NCI-H1092 (cell line): ENCODE measurements at places on chromosomes 5 and 9.

GRCh38 chr5:174459832-174460448 is 264.4 kb upstream of the MSX2 start:
- DNase-seq, result no peak

GRCh38 chr9:87063871-87064270 is 116.6 kb upstream of the GAS1 start:
- DNase-seq, result no peak

- no peak for DNase-seq
Observed at GRCh38 chr5:133205204-133205603, 153.4 kb downstream of the HSPA4 start.

DNA sequence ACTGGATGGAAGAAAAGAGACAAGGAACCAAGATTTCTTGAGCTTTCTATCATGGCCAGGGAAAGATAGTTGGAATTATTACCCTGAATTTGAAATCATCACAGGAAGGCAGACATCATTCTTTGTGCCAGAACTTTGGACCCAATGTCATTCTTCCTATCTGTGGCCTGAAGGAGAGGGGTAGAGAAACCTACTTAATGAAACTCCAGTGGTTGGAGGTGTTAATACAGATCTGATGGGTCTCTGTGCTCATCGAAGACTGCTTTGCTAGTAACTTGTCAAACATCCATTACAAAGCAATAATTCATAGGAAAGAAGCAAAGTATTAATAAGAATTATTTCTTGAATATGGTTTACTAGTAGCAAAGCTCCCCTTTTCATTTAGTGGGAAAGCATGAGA is 26.9 kb downstream of the PRLR start:
- DNase-seq, result no peak

GRCh38 chr5:14400085-14400484 is 181.5 kb upstream of the OTULINL start:
- DNase-seq, result no peak

- no peak for DNase-seq
Observed at GRCh38 chr5:9545992-9546851, at the start of gene SEMA5A. TSS of gene SEMA5A (minus strand) at chr5:9546075. CDS start at chr5:9379946, 166,129 bp downstream.

DNA sequence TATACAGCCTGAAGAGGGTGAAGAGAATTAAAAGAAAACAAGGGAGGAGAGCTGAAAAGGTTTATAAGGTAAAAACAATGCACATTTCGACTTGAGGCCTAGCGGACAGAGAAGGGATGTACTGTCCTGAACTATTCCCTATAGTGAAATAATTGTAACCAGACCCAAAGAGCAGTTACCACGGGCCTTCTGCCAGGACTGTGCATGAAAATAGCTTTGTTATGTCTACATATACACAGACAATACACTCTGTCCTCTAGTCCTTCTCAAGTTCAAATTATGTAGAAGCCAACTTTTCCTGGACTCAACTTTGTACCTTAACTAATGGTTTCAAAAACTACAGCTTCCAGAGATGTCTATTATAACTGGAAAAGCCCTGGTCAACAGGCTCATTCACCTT is 223.7 kb downstream of the PCSK5 start:
- no peak for DNase-seq

- DNase-seq, result no peak
Observed at GRCh38 chr5:87053146-87053545, 214.5 kb upstream of the RASA1 start.

- no peak for DNase-seq
Observed at GRCh38 chr5:135645336-135646180, 66.8 kb upstream of the CXCL14 start.

DNA sequence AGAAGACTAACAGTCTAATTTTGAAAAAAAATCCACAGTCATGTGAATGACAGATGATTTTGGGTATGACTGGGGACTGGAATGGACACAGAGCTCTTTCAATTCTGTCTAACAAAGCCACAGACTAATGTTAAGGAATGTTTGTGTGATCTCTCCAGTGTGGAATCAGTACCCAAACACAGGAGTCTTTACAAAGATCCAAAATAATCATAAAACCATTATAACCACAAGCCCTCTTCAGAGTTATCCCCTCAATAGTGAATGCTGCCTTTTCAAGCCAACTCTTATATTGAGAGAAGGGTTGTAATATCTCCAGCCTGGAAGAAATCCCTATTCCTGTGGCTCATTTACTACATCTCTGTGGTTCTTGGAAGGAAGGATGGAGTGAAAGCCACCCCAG is 552.0 kb upstream of the CLINT1 start:
- DNase-seq, result no peak

DNA sequence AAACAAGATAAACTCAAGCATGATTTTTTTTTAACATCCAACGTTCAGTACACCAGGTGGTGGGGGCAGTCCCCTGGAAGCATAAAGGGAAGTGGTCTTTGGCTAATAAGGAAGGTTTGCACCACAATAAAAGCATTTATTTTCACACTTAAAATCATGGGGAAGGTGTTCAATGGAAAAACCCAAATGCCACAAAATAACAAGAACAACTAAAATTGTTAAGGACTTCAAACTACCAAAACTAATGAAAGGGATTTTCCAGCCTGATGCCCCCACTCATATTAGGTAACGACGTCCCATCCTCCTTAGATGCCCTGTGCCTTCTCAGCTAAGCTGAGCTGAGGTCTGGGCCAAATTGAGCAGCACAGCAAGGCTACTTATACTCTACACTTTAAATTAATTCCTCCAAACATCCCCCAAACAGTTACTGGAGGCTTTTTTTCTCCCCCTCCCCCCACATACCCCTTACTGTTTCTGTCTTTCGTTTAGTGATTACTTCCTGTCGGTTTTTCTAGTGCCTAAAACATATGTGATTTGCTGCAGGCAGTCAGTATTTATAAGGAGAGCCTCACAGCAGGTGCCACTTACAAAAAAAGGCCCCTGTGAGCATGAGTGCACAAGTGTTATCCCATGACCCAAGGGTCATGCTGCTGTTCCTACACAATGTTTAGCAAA is 259.7 kb upstream of the ZNF608 start:
- DNase-seq, result peak; percentile 45

GRCh38 chr9:90523958-90524357 is 118.7 kb downstream of the DIRAS2 start:
- peak; percentile 37 for DNase-seq

- DNase-seq, result no peak
Observed at GRCh38 chr5:39825301-39825700, 400.5 kb upstream of the DAB2 start.

DNA sequence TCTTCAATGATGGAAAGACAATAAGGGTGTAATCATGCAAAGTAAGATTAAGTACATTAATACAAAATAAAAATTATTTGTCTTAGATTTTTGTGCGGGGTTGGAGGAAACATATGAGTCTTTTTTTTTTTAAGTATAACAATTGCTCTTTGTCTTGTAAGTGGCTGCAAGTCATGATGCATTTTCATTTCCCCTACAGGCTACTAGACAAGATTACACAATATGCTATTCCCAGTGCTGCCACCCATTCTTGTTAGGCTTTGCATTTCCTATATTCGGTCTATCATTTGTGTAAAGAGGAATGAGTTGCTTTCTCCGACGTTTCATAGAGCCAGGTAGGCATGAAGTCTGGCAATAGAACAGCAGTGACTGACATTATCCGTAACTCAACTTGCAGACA is 294.2 kb upstream of the CYLC2 start:
- DNase-seq, result no peak

- DNase-seq, result no peak
Observed at GRCh38 chr5:39331861-39332381, 32.4 kb downstream of the C9 start.

GRCh38 chr5:173325091-173325698 is 3.0 kb downstream of the STC2 start:
- DNase-seq, result no peak

DNA sequence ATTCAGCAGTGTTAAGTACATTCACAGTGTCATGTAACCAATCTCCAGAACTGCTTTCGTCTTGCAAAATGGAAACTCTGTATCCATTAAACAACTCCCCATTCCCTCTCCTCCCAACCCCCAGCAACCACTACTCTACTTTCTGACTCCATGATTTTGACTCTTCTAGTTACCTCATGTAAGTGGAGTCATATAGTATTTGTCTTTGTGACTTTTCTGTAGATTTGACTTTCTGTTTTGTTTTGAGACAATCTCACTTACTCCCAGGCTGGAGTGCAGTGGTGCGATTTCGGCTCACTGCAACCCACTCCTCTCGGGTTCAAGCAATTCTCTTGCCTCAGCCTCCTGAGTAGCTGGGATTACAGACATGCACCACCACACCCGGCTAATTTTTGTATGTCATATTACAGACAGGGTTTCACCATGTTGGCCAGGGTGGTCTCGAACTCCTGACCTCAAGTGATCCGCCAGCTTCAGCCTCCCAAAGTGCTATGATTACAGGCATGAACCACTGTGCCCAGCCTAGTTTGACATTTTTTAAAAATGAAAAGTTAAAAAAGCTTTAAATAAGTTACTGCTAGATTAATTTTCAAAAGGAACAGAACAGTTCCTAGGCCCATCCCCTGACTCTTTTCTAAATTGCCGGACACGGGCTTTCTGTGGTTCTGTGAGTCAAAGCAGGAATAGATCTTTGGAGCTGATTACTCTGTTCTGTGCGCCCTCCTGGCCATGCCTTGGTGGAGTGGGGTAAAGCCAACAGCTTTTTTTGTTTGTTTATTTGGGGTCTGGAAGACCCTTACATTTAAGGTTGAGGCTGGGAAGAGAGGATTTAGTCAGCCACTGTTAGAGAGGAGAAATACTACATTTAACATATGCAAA is 59.3 kb downstream of the RALGPS1 start:
- DNase-seq, result no peak

DNA sequence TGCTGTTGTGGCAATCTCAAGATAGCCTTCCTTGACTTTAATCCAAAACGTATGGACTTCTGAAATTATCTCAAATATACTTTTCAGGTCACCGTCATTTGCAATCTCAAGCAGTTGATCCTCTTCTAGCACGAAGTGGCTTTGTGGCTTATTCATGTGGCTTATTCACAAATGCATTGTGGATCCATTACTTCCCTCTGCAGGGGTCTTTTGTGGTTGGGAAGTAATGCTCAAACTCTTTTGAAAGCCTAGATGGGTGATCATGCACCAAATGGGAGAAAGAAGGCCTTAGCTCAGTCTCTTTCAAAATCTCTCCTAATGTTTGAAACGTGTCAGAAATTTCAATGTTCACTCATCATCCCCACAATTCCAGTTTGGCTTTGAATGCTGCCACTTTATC is 597.2 kb upstream of the CDH10 start:
- no peak for DNase-seq

GRCh38 chr5:84036842-84037241 is 316.2 kb upstream of the HAPLN1 start:
- DNase-seq, result no peak

- DNase-seq, result no peak
Observed at GRCh38 chr5:17305017-17305416, 87.6 kb downstream of the BASP1 start.

DNA sequence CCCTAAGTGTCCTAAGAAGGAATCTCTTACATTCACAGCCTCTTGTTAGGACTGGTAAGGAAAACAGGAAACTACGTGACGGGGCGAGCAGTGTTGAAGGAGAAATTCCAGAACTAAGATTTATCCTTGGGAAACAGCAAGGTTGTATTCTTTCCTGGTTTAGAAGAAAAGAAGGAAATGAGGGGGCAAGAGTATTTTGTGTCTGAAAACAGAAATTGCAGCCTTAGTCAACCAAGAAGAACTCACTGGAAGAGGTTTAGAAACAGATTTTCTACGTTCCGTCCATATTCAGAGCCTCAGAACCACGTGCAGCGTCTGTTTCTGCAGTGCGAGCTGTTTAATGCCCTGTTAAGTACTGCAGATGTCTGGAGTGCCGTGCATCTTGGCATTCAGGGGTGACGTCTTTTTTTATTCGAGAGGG is 75.2 kb downstream of the GOLPH3 start:
- DNase-seq, result no peak

DNA sequence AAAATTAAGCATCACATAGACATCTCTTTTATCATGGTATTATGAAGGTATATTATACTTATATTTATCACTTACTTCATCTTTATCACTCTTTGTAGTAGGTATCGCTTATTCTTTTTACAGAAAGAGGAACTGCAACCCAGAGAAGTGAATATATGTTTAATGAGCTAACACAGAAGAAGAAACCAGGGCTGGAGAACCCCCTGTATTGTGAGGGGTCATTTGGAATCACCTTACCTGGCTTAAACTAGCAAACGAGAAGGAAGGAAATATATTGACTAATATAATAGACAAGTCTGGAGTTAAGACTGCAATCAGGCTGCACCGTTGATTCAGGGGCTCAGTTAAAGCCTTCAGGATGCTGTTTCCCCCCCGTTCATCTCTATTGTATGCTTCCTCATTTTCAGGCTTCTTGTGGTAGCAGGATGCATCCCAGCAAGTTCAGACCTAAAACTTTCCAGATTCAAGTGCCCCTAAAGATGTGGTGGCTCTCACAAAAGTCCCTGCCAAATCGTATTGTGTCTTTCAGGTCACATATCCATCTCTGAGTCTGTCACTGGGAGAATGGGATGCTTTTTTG is 146.4 kb downstream of the GCNT1 start:
- DNase-seq, result no peak

- DNase-seq, result no peak
Observed at GRCh38 chr9:79080536-79080935, 491.2 kb upstream of the TLE4 start.

DNA sequence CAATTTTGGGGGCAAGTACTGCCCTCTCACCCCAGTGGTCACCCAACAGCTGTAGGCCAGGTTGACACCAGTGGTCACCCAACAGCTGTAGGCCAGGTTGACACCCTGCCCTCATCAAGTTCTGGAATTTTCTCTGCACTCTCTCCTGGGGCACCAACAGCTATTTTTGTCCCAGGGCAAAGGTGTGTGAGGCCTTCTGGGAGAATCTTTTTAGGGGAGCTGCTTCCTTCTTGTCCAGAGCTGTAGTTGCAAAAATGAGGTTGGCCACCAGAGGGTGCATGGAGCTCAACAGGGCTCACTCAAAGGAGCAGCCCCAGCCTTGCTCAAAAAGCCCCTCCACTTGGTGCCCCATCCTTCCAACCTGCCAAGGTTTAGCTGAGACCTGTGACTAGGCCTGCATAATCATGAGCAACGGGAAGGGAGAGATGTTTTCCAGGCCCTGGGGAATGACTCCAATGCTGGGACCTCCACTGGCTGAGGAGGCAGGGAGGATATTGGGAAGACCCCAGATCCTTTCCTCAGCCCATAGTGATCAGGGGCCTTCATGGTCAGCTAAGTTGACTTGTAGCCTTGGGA is 10.6 kb upstream of the P4HA2 start:
- DNase-seq, result no peak

GRCh38 chr5:156396063-156396829 is 69.3 kb downstream of the SGCD start:
- no peak for DNase-seq

GRCh38 chr5:164651546-164652275 is 1146.3 kb downstream of the MAT2B start:
- no peak for DNase-seq

DNA sequence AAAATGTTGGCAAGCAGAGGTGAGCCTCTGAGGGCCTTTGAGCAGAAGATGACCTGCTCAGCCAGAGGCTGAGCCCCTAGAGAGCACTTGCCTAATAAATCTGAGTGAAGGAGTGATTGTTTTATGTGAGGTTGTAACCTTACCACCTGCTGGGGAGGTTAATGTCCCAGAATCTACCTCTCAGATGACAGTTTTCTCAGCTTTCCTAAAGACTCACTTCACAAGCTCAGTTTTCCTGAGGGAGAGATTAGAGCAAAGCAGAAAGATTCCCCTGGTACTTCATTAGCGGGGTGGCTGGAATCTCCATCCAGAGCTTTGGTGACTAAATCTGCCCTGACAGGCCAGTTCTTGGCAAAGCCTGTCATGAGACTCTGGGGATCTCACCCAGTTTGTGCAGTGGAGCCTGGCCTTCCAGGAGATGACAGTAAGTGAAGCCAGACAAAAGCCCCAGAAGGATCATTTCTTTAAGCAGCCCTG is 48.8 kb upstream of the GALNT10 start:
- DNase-seq, result no peak

- peak; percentile 79 for DNase-seq
Observed at GRCh38 chr5:175889910-175890684, 18.7 kb downstream of the CPLX2 start.
